ENCODE measurements at places on chromosomes 6 and 20. TPM values are rescaled to one million over a fixed set of nuclear protein-coding genes. Genes with fewer than 3 reads are reported as not detected.

GRCh38 chr6:157631412-157631811 is 191.6 kb upstream of the SNX9 start:
- no peak for DNase-seq

DNA sequence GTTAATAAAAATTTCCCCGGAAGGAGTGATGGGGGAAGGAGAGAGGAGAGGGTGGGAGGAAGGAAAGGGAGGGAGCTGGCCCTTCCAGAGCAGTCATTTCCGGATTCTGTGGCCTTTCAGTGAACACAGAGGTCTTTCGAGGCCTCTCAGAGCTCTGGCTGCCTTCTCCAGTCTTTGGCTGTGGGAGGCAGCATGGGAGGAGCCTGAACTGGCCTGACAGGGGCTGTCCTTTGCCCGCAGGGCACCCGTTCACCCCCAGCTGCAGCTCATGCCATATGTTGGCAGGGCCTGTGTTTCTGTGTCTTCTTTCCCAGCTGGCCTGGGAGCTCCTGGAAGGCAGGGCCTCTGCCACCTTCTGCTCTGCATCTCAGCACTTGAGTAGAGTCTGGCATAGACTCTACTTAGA is 95.5 kb downstream of the PPP1R14C start:
- DNase-seq: peak; percentile 81

DNA sequence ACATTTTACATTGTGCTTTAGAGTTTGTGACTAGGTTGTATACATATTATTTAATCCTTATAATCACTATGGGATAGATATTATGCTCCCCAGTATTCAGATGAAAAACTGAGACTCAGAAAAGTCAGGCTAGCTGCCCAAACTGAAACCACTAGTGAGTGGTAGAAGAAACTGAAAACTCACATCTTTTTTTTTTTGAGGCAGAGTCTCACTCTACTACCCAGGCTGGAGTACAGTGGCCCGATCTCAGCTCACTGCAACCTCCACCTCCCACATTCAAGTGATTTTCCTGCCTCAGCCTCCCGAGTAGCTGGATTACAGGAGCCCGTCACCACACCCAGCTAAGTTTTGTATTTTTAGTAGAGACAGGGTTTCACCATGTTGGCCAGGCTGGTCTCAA is 22.2 kb downstream of the RNF24 start:
- no peak for DNase-seq

- no peak for DNase-seq
These were observed 96.3 kb downstream of the RFPL4B start for GRCh38 chr6:112443179-112444065.

DNA sequence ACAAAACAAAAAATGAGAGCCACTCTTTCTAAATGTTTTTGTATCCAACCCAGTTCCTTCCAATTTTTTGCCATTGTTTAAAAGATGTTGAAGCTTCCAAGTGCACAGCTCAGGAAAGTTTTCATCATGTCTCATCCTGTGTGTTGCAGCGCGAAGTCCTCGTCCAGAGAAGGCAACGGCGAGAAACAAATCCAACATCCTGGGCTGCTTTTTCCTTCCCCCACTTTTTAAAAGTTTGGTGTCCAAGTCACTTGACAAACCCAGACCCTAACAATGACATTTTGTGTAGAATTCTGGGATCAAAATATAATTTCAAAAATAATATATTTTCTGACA is 92.3 kb downstream of the ANKRD60 start:
- no peak for DNase-seq

DNA sequence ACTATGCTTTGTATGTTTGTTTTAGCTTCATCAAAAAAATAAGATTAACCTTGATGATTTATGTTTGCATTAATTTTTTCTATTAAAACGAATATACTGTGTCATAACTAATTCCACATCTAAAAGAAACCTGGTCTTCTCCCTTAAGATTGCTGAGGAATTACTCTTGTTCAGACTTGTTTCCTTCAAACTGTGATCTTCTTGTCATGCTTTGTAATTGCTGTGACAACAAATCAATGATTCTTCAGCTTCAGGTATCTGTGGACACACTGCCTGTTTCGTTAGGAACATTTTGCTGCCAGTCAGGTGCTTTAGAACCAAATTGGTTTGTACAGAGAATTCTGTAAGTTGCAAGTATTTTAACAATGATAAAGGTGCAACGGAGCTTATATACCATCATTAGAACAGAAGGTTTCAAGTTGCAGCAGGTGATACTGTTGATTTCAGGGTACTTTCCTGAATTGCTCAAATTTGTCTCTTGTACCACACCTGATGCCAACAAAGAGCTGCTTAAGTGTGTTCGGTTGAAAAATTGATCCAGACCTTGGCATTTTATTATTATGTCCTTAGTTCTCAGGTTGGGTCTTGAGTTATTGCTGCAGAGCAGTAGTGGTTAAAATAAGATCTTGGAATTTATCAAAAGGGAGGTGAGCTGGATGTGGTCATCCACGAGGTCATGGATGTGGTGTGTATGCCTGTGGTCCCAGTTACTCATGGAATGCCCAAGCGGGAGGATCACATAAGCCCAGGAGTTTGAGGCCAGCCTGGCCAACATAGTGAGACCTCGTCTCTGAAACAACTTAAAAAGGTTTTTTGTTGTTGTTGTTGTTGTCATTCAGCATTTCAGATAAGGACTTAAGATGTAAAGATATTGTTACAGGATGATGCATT is 19.5 kb downstream of the SYTL3 start:
- no peak for DNase-seq

SAMD10 gene
- 4.0 TPM for total RNA-seq

GRCh38 chr6:139943391-139943790 is 568.9 kb upstream of the CITED2 start:
- no peak for DNase-seq

- DNase-seq: no peak
These were observed 67.1 kb upstream of the DUSP22 start for GRCh38 chr6:225121-225721.

TP53TG5 gene
- 2.2 TPM for total RNA-seq

- no peak for DNase-seq
These were observed 463.6 kb downstream of the HACE1 start for GRCh38 chr6:104396077-104396476.

GRCh38 chr6:3230900-3231246 is 3.4 kb upstream of the TUBB2B start:
- DNase-seq: no peak
